ENCODE measurements at places on chromosomes 3 and 15.
A peak's percentile ranks its signal among the peaks of the same experiment; 100 is the strongest.

DNA sequence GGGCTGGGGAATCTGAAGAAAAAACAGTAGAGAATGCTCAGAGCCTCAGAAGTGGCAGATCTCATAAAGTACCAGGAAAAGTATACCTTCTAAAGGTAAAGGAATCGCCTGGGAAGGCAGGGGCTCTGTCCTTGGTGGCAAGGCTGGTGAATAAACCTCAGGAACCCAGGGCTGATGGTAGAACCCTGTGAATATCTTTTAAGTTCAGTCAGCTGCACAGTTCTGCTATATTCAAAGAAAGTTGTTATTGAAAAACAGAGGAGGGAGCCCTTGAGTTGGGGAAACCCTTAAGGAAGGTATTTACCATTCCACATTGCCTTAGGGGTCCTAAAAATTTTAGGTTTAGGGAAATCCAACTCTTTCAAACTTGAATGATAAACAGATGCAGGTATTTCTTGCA, 31.2 kb downstream of the ZPLD1 start:
- H3K27me3 ChIP-seq: peaks cover 15% of the 10 kb centered on the region
- H3K4me1 ChIP-seq: no peaks in the 10 kb centered on the region
- DNase-seq: no peak
- no peak overlapping the region for H3K4me3 ChIP-seq

DNA sequence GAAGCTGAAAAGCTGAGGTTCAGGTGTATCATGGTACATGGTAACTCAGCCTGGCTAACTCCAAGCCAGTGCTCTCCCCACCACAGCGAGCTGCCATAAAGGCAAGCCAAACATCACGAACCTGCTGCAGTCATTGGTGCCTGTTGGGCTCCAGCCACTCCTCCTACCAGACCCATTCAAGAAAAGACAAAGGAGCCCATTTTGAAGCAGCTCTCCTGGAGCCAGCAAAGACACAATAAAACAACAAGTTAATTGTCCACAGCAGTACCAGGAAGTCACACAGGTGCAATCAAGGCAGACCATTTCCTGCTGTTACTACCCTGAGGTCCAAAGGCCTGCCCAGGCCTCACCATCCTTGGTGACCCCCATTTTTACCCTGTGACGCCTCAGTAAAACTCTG, 77.6 kb downstream of the DAPK2 start:
- no peak overlapping the region for H3K27ac ChIP-seq
- no peak for DNase-seq
- H3K36me3 ChIP-seq: peaks cover 3% of the 10 kb centered on the region
- H3K27me3 ChIP-seq: no peaks in the 10 kb centered on the region
- no peak overlapping the region for H3K4me3 ChIP-seq

- DNase-seq: peak; percentile 89
- peak within 1 kb of the TSS; percentile 100 for H3K4me3 ChIP-seq
- peak within 1 kb of the TSS; percentile 98 for H3K27ac ChIP-seq
- peaks cover 3% of the 10 kb centered on the region for H3K36me3 ChIP-seq
Observed at GRCh38 chr15:74695597-74696397, at the start of gene EDC3. TSS of gene EDC3 (minus strand) at chr15:74696024. CDS start at chr15:74675124, 20,900 bp downstream.

DNA sequence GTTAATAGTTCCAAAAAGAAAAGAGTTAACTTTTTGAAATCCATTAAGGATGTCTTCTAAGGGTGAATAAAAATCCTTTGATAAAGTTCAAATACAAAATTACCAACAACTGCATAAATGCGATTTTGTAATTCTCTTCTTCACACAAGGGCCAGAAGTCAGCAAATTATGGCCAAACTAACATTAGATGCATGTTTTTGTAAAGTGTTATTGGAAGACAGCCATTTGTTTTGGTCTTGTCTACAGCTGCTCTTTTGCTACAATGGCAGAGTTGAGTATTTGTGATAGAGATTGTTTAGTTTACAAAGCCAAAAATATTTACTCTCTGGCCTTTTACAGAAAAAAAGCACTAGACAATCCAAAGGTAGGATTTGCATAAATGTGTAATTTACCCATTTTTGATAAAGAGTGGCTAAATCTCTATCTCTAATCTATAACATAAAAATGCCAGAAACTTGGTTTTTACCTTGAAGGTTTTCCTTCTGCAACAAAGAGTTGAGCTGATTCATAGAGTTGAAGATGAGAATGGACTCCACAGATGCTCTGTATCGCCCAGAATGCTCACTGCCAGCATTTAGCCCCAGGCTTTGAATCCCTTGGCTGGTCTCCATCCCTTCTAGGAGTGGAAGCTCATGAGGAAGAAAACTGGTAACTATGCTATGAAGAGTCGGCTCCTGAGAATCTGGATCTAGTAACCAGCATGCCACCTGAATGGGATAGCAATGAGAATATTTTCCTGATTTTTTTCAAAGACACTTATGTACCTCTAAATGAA, 64.5 kb downstream of the POLQ start:
- H3K4me3 ChIP-seq: no peak overlapping the region
- no peak for DNase-seq
- peaks cover 35% of the 10 kb centered on the region for H3K36me3 ChIP-seq
- H3K27ac ChIP-seq: no peak overlapping the region
- H3K27me3 ChIP-seq: no peaks in the 10 kb centered on the region

DNA sequence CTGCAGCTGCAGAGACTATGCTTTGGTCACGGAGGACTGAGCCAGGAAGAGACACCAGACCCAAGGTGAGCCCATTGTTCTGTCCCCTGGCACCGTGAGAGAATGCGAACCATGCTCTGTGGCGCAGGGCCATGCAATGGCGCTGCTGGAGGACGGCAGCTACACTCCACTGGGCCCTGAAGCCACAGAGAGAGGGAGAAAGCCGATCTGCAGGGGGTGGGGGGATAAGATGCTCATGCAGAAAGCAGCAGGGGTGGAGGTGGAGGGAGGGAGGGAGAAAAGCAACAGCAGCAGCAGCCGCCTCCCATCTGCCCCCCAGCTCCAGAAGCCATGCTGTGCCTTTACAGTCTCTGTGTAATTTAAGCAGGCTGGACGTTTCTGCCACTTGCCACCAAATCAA, 5.3 kb downstream of the BDH1 start:
- H3K27me3 ChIP-seq: no peaks in the 10 kb centered on the region
- no peak overlapping the region for H3K4me3 ChIP-seq
- H3K4me1 ChIP-seq: peaks cover 24% of the 10 kb centered on the region
- no peak overlapping the region for H3K27ac ChIP-seq
- peaks cover 17% of the 10 kb centered on the region for H3K36me3 ChIP-seq

- peak overlapping the region; percentile 91 for H3K27ac ChIP-seq
- H3K4me1 ChIP-seq: peaks cover 66% of the 10 kb centered on the region
- no peaks in the 10 kb centered on the region for H3K27me3 ChIP-seq
Observed at GRCh38 chr3:177597311-177598096, 400.2 kb upstream of the TBL1XR1 start.

DNA sequence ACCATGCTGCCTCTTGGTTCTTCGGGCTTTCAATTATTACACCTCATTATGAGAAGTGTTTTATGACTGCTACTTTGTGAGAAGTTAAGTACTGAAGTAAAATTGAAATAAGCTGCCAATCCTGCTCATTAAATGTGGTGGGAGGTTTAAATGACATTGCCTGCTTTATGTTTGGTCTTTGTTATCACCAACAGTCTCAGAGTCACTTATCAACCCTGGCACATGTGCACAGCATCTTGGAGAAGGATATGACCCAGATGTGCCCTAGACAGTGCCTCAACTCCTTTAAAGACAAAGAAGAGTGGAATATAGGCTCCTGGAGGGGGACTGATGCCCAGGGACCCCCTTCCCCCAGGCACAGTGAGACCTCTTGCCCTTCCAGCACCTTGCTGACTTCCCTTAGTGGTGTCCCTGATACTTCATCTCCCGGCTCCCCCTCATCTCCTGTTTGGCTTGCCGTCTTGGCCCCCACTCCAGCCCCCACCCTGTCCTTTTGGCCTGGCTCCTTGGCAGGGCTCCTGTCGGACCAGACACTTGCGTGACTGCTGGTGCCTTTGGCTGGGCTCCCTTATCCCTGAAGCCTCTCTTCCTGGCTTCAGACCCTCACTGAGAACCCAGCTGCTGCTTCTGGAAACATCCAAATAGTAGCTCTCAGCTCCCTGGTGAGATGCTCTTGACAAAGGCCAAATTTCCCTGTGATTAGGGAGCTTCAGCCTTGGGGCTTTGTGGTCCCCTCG, 39.8 kb downstream of the ARHGAP31 start:
- no peak overlapping the region for H3K27ac ChIP-seq
- no peak overlapping the region for H3K4me3 ChIP-seq
- no peak for DNase-seq
- H3K27me3 ChIP-seq: no peaks in the 10 kb centered on the region
- peaks cover 6% of the 10 kb centered on the region for H3K4me1 ChIP-seq

GRCh38 chr3:160129459-160130061, 95.7 kb upstream of the C3orf80 start:
- no peaks in the 10 kb centered on the region for H3K36me3 ChIP-seq
- peaks cover 6% of the 10 kb centered on the region for H3K27me3 ChIP-seq
- H3K27ac ChIP-seq: no peak overlapping the region
- H3K4me3 ChIP-seq: no peak overlapping the region
- no peak for DNase-seq
- H3K4me1 ChIP-seq: no peaks in the 10 kb centered on the region

DNA sequence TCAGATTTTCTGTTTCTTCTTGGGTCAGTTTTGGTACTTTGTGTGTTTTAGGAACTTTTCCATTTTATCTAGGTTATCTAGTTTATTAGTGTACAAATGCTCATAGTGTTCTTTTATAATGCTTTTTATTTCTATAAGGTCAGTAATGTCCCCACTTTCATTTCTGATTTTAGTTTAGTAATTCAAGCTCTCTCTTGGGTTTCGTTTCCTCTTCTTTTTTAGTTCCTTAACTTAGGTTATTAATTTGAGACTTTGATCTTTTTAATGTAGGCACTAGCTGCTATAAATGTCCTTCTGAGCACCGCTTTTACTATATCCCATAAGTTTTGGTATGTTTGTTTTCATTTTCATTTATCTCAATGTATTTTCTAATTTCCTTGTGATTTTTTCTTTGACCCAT, 27.0 kb upstream of the CD200R1L start:
- H3K27ac ChIP-seq: no peak overlapping the region
- no peak for DNase-seq
- H3K4me3 ChIP-seq: no peak overlapping the region

- no peaks in the 10 kb centered on the region for H3K27me3 ChIP-seq
- DNase-seq: peak; percentile 67
- peaks cover under 1% of the 10 kb centered on the region for H3K36me3 ChIP-seq
- H3K27ac ChIP-seq: peak within 1 kb of the TSS; percentile 66
- H3K4me3 ChIP-seq: peak within 1 kb of the TSS; percentile 75
Observed at GRCh38 chr3:48504051-48504946, at the start of gene SHISA5. TSS of gene SHISA5 (minus strand) at chr3:48504174. CDS start at chr3:48504094, 80 bp downstream.

GRCh38 chr3:169710619-169711018, 47.1 kb upstream of the MECOM start:
- no peaks in the 10 kb centered on the region for H3K4me1 ChIP-seq
- no peak for DNase-seq
- no peaks in the 10 kb centered on the region for H3K36me3 ChIP-seq
- H3K27me3 ChIP-seq: peaks cover 5% of the 10 kb centered on the region

DNA sequence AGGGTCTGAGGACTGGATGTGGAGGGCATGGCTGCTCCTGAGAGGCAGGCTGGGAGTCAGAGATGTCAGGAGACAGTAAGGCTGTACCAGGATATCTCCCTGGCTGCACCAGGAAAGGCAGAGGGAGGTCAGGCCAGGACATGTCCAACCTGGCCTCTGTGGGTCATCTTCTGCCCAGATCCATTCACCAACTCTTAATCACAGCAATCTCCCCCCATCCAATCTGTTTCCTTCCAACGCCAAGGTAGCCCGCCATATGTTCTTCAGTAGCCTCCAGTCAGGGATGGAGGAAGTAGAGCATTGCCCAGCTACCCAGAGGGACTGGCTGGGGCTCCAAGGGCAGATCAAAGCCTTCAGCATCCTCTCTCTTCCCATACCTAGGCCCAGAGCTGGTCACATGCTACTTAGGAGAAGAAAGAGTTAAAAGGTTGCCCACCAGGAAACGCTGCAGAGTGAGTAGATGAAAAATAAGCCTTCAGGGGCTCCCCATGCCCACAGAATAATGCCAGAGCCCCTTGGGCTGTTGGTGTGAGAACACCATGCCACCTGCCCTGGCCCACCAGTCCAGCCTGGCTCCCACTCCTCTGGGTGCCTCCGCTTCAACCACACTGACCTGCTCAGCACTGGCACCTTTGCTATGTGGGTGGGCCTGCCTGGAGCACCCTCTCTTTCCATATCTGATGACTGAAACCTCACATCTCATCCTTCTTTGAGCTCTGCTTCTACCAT, 176.8 kb downstream of the MEGF11 start:
- H3K27ac ChIP-seq: no peak overlapping the region
- no peaks in the 10 kb centered on the region for H3K36me3 ChIP-seq
- no peaks in the 10 kb centered on the region for H3K4me1 ChIP-seq
- no peak for DNase-seq
- H3K4me3 ChIP-seq: no peak overlapping the region

GRCh38 chr3:86815880-86816279, 175.1 kb downstream of the VGLL3 start:
- no peaks in the 10 kb centered on the region for H3K36me3 ChIP-seq
- H3K4me3 ChIP-seq: no peak overlapping the region
- H3K27me3 ChIP-seq: no peaks in the 10 kb centered on the region
- no peaks in the 10 kb centered on the region for H3K4me1 ChIP-seq
- no peak for DNase-seq

DNA sequence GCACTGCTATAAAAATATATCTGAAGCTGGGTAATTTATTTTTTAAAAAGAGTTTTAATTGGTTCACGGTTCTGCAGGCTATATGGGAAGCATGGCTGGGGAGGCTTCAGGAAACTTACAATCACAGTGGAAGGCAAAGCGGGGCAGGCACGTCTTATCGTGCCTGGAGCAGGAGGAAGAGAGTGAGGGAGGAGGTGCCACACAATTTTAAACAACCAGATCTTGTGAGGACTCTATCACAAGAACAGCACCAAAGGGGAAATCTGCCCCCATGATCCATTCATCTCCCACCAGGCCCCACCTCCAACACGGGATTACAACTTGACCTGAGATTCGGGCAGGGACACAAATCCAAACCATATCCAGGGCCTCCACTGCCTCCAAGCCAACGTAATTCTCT, 75.0 kb downstream of the MCF2L2 start:
- no peaks in the 10 kb centered on the region for H3K27me3 ChIP-seq
- no peak for DNase-seq
- no peak overlapping the region for H3K4me3 ChIP-seq
- no peak overlapping the region for H3K27ac ChIP-seq
- H3K36me3 ChIP-seq: no peaks in the 10 kb centered on the region

GRCh38 chr3:31174079-31174478, 279.6 kb upstream of the GADL1 start:
- no peak overlapping the region for H3K27ac ChIP-seq
- peaks cover 2% of the 10 kb centered on the region for H3K4me1 ChIP-seq
- H3K27me3 ChIP-seq: no peaks in the 10 kb centered on the region
- H3K36me3 ChIP-seq: no peaks in the 10 kb centered on the region
- no peak overlapping the region for H3K4me3 ChIP-seq
- no peak for DNase-seq

DNA sequence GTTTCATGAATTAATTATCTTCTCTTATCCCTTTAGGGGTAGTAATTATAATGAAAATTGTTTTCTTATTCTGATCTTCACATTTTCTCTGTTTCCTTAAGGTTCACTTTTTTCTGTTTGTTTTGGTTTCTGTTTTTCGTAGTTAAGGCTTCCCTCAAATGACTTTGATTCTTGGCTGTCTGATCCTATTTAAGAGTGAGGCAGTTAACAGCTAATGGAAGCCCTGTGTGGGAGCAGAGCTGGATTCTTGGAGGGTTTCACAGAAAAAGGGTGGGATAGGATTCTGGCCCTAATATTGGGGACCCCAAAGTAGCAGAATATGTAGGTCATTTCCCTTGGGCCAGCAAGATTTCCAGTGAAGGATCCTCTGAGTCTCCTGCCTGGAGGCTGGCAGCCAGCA, 6.8 kb upstream of the AMOTL2 start:
- H3K27ac ChIP-seq: no peak overlapping the region
- no peak for DNase-seq

All from activated naive CD4-positive, alpha-beta T cell treated with anti-CD3 and anti-CD28 coated beads for 36 hours (primary cell).